ENCODE measurements at places on chromosomes 7 and 10.

DNA sequence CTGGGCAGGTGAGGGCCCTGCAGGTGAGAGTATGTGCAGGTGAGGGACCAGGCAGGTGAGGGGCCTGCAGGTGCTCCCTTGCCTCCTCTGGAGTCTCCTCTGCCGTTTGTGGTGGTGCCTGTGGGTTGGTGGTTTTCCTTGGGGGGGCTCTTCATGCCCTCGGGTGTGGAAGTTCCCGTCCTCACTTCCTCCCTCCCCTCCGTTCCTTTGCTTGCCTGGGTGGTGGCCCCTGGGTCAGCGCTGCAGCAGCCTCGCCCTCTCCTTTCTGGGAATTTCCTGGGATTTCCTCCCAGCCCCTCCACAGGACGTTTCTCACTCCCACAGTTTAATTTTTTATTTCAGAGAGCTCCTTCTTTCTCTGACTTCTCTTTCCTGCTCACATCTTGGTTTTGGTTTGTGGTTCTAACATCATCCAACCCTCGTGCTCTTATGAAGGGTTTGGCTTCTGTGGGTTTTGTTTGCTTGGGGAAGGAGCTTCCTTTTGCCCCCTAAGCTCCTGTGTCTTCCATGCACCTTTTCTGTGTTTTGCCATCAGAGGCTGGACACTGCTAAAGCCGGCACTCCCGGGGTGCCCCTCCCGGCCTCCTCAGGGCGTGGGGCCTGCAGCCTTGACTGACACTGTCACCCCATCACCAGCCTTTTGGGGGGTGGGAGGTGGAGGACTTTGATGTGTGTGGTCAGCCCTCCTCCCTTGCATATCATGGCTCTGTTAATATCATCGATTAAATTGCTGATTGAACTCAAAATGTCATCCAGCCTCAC is 29.2 kb upstream of the ADGRA1 start:
- no peak for DNase-seq

DNA sequence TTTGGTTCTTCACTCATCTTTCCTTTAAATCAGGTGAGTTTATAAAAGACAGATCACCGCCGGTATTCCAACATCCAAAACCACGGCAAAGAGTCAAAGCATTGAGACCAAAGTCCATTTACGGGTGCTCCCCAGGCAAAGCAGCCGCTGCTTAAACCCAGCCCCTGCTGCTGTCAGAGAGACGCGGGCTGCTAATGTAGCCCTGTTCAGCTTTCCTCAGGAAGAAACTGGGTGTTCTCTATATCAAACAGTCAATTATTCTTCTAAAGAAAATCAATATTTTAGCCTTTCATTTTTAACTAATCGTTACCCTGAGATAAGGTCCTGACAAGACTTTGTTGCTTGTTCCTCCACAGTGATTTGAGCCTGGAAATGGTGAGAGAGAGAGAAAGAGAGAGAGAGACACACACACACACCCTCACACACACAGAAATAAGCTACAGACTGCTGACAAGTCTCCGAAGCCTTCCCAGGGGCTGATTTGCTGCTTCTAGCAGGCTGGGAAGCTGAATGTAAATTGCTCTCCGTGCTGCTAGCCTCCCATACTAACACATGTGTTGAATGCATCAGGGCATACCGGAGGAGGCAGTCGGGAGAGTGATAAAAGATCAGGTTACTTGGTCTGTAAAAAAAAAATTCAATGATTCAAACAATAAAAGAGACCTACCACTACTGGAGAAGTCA is 183.0 kb upstream of the ANK3 start:
- DNase-seq: no peak

DNA sequence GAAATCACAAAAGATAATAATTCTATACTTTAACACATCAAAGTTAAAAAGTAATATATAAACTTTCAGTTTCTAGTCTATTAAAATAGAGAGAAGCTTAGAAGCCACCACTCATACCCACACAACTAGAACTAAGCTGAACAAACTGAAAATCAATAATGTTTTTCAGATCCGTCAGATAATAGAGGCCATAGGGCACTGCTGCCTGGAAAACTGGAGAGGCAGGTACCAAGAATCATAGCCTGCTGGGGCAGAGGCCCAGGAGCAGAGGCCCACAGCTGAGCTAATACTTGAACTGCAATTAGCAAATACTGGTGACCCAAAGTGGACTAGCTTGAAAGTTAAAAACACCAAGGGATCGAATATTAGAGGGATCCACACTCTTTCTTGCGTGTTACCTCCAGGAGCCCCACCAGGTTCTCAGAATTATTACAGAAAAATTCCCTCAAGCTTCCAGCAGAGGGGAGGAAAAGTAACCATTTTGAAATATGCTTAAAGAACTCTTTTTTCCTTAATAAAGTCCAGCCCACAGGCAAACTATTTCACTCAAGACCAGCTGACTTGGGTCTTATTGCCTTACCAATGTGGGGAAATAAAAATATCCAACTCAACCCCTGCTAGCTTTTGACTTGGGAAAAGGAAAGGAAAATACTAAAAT is 774.1 kb upstream of the IGFBP3 start:
- DNase-seq: no peak

GRCh38 chr10:50807851-50808776 is 68.4 kb downstream of the ASAH2B start:
- DNase-seq: no peak

- no peak for DNase-seq
Observed at GRCh38 chr10:124129471-124129870, 36.1 kb upstream of the CHST15 start.

- no peak for DNase-seq
Observed at GRCh38 chr10:3081383-3081981, 14.1 kb downstream of the PFKP start.

DNA sequence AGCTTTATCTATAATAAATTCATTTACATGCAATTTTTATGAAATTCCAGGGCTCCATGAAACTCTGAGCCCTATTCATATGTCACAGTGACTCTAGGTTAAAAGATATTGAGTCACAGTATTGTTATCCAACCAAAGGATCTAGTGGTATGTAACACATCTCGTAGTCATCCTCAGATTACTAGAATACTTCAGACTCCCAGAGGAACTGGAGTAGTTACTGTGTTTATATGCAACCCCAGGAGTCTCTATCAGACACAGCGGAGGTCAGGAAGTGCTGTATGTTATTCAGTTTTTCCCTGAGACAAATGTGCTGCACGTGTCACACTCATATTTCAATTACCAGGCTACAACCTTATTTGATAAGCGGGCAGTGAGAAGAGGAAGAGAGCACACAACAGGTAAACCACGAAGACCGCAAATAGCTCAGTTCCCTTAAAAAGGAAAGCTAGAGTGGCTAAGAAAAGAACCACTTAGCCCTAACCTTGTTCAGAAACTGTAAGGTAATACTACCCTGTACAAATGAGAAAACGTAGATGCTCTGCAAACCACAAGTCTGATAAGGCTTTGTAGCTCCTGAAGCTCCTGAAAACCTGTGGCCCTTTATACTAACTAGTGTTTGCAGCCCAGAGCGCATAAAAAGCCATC is 114.0 kb upstream of the CNTNAP2 start:
- no peak for DNase-seq

DNA sequence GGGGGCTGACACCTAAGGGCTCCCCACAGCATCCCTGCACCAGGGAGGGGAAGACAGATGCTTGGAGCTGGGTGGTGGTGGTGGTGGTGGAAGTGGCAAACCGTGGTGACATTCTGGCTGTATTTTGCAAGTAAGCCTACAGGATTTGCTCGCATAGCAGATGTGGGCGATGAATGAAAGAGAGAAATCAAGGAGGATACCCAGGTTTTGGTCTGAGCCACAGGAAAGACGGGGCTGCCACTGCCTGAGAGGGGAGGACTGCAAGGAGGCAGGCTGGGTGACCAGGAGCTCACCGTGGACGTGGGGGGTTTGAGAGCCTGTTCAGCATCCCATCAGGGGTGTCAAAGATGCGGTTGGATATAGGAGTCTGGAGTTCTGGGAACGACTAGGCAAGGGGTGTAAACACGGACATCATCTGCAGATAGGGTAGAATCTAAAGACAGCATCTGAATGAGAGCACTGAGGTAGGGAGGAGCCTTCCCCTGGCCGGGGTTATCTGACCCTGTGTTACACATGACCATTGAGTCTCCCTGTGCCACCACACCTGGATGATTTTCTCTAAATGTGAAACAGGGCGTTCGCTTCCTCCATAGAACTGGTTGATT is 49.7 kb downstream of the TSPAN15 start:
- no peak for DNase-seq

- no peak for DNase-seq
Observed at GRCh38 chr10:44857363-44858016, 53.6 kb upstream of the TMEM72 start.

DNA sequence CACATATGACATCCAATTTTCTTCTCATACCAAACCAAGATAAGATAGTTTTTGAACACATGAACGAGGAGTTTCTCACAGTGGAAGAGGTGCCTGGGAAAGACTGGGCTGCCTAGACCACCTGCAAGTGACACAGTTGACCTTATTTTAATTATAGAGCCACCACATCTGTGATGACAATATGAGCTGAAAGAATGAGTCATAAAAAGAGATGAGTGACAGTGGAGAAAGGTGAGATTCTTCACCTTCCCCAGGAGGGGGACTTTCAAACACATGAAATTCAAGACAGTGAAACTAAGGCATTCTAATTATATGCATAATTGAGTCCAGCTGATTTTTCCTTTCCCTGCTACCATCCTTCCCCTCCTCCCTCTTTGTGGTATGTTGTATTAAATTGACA is 475.5 kb downstream of the NXPH1 start:
- DNase-seq: no peak

DNA sequence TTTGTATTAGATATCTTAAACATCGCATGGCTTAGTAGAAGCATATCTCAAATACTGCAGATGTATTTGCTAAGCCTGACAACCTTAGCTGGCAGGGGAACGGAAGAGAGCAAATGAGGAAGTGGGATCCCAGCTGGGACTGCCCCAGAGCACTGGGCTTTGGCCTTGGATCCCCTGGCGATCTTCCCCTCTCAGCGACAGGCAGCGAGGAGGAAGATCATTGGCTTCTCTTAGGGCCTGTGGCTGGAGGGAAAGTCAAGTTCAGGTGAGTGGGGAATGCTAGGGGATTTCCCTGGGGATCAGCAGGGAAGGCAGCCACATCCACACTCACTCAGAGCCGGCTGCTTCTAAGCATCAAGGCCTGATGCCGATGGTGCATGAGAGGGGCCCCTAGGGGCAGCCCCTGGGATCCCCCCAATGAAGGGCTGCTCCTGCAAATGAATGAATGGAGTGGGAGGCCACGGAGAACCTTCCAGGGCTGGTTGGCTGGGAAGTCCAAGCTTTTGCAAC is 42.0 kb downstream of the LYZL2 start:
- no peak for DNase-seq

DNA sequence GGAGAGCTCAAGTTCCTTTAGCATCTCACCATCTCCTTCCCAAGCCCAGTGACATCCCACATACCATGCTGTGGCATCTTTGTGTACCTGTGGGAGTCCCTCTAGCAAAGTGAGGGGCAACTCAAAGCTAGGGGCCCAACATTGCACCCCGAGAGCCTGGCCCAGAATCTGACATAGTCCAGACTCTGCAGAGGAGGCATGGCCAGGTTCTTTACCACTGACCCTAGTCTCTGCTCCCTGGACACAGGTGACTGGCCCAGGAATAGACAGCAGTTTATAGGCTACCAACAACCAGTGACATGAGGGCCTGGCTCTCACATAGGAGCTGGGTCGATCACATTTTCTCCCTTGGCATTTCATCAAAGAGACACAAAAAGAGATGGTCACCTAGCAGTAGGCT is 444.0 kb upstream of the ZMIZ1 start:
- DNase-seq: no peak

DNA sequence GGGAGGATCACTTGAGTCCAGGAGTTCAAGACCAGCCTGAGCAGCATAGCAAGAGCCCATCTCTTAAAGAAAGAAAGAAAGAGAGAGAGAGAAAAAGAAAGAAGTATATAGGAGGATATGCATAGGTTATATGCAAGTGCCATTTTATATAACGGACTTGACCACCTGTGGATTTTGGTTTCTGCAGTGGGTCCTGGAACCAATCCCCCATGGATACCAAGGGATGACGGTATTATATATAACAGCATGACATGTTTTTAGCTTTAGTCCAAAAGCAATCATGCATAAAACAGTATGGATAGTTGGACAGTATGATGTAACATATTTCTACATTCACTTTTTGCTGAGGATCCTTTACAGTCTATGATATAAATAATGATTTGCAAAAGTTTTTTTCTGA is 45.3 kb downstream of the DLD start:
- DNase-seq: no peak

GRCh38 chr7:13062631-13063030 is 375.2 kb downstream of the ARL4A start:
- no peak for DNase-seq

DNA sequence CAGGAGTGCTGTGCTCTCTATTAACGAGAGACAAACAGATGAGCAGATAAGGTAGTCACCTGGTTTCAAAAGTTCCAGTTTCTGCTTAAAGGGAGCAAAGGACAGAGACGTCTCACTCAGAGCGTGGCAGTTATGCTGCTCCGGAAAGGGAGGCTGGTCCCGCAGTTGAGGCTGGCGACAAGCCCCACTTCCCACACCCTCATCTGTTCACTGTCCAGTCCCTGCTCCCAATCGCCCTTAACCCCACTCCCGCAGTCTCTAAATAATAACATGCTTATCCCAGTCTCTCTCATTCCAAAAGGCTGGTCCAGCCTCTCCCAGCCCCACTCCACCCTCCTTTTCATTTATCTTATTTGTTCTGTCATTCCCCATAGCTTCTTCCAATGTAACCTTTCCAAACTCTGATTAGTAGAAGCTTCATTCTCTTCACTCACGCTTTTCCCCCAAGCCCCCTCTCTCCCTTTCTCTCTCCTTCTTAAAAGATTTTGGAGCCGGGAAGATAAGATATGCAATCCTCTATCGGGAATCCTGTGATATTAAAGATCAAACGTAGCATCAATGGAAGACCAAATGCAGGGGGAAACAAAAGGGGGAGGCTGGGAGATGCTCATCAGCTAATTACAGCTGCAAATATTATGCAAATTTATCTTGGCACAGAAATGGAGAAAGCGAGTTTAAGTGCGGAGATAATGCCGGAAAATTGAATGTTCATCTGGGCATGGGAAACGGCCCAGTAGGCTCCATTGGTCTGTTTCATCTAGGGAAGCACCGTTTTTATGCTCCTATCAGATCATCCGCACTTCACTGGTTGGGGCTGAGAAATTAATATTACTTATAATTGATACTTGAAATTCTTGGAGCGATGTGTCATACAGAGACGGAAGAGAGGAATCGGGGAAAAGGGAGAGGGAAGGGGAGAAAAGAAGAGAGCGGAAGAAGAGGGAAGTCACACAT is 16.3 kb upstream of the GATA3 start:
- DNase-seq: no peak

DNA sequence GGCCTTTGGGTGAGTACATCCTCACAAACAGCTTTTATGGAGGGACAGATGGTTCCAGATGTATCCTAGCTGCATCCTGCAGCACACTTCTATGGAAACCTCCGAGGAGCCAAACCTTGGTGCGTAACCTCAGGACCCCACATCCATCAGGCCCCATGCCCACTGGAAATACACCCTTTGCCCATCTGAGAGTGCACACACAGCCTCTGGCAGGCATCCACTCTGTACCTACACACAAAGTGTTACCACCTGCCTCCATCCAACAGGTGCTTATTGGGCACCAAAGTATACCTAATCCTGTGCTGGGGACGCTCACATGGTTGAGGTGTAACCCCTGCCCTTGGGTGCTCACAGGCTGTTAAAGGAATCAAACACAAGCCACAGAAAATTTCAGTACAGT is 117.9 kb downstream of the ADCY1 start:
- no peak for DNase-seq
